ENCODE measurements at places on chromosomes 3 and 15.

- no peak for DNase-seq
Measured at GRCh38 chr3:120858521-120858920, 49.5 kb upstream of the STXBP5L start.

DNA sequence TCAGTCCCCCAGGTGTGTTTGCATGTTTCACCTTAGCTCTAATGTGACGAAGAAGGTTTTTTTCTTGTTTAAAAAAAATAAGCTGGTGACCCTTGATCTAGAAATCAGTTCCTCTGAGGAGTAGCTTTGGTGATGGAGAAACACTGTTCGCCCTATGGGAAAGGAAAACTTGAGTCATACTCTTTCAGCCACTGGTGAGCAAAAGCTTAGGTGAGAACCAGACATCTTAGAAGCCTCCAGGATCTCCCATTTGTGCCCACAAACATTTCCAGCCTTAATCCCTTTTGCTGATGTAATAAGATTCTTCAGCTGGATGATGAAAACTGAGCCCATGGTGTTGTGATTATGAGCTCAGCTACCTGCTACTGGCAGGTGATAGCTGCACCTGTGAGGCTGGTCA, 37.8 kb downstream of the SLC27A2 start:
- no peak for DNase-seq

- DNase-seq: no peak
Measured at GRCh38 chr15:82952158-82953081, at the start of gene HOMER2. Gene HOMER2 (minus strand): TSS chr15:82952720. CDS start chr15:82952535, 185 bp downstream.

DNA sequence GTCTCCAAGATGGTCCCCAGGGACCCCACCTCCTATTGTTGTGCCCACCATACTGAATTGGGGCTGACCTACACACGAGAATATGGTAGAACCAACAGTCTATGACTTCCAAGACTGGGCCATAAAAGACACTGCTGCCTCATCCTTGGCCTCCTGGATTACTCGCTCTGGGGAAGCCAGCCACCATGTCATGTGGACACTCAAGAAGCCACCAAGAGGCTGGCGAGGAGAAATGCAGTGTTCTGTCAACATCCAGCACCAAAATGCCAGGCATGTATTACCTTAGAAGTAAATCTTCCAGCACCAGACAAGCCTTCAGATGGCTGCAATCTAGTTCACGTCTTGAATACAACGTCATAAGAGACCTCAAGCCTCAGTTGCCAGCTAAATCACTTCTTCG, 17.1 kb upstream of the TPM1 start:
- DNase-seq: no peak

DNA sequence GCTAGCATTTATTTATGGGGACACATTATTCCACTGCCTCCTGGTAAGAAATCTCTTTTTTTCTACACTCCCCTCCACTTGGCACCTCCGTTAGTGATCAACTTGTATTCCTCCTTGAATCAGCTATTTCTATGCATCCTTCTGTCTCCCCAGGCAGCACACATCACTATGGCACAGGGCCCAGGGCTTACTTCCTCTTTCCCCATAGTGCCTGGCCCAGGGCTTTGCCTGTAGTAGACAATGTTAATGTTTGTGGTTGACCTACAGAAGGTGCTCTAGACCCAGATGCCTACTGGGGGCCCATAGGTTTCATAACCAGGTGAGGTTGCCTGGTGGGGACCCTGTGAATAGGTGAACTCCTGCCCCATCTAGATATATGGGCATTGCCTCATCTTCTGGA, 44.9 kb downstream of the EPHB1 start:
- no peak for DNase-seq

DNA sequence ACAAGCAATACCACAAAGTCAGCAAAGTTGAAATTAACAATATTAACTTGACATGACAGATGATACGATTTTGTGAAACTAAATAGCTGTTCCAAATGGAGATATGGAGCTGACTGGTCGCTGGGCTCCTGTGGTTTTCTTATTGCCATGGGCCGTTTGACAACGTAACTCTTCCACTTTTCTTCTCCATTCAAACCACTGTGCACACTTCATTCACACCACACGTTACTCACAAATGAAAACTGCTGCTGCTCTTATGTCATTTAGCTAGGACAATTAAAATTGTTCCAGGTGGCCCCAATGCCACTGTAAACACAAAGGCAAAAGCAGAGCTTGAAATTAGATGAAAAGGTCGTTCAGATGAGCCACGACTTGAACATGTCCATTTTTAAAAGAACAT, 94.0 kb upstream of the VGLL4 start:
- no peak for DNase-seq

DNA sequence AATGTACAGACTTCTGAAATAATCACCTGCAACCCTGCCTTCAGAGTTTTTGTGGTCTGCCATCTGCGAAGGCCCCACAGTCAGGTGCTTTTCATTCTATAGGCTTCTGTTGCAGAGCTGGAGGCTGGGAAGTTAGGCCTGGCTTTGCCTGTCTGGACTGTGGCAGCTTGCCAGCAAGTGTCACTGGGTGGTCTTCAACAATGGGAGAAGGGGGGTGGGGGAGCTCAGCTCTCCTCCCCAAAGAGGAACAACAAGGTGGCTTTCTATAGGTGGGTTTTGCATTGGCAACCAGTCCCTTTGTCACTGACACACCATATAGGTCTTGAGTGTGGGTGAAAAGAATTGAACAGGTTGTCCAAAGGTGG, 7.3 kb downstream of the BOC start:
- no peak for DNase-seq

DNA sequence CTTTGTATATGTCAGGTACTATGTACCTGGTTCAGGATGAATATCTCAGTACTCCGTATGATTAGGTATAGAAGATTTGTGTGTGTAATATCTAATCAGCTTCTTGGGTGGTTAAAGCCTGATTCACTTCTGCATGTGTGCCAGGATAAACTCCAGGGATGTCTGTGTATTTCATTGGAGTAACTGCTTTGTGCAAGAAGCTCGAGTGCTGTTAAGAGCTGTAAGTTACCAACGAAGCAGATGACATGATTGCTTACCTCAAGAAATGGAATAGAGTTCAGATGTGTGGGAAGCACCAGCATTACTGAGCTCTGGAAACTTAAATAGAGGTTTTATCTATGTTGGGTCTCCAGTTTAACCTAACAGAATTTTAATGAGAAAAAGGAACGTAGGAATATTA, 23.7 kb downstream of the FAM98B start:
- no peak for DNase-seq

- DNase-seq: no peak
Measured at GRCh38 chr15:70154718-70155347, 57.1 kb upstream of the TLE3 start.

DNA sequence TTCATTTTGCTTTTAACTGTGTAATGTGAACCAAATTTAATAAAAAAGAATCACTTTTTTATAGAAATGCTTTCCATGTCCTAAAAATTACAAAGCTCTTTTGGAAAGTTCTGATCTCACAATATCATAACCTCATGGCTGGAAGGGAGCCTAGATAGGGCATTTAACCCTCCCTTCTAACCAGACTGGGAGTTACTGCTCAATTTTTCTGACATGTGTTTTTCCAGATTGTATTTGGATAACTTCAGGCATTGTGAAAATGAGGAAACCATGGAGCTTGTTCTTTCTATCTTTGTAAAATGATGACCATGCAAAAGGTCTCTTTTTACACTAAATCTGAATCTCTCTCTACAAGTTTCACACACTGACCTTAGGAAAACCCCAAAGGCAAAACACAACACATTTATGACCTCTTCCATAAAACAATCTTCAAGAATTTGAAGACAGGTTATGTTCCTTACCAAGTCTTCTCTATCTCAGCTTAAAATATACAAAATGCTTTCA, 508.8 kb downstream of the DIPK2A start:
- no peak for DNase-seq

DNA sequence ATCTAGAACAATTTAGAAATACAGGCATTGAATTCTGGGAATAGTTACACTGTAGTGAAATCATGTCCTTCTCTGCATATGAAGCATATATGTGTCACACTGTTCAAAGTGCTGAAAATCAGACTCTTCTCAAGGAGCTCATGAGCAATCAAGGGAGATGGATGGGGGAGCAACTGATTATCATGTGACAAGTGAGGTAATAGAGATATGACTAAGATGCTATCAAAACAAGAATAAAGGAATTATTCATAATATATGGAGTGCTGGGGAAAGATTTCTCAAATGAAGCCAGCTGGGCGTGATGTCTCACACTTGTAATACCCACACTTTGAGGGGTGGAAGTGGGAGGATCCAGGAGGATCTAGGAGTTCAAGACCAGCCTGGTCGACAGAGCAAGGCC, 74.9 kb upstream of the CHRNB4 start:
- DNase-seq: peak; percentile 83

DNA sequence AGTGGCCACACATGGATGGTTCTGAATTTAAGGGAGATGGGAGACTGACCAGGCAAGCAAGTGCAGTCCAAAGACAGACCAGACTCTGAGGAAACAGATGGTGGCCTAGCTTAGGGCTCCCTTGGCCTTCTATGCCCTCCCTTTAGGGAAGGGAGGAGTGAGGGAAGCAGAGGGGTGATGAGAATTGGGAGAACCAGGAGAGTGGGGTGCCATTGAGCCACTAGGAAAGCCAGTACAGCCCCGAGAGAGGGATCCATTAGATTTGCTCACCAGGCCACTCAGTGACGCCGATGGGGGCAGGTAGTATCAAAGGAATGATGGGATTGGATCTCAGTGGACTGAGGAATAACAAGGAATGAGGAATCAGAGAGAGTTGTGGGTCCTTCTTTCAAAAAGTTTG, 30.4 kb upstream of the HERC1 start:
- no peak for DNase-seq

DNA sequence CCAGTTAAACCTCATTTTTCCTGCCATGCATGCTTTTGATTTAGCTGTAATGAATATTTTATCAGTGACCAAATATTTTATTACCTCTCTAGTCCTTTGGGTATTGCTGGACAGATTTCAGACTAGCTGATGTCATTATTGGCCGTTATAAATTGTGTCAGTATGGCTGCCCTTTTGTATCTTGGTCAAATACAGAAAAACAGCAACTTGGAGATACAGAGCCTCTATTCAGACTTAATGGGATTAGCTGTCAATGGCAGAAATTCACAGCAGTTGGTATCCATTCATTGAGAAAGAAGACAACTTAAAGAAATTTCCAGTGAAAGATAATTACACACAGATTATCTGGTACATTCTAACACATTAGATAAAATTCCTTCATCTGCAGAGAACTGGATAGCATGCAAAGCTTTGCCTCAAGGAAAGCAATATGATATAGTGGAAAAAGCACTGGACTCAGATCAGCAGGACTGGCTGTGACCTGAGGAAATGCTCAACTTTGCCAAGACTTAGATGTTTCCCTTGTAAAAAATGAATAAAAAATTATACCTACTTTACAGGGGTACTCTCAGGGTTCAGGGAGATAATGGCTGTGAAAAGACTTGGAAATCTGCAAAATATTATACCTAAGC, 20.8 kb downstream of the COL6A6 start:
- no peak for DNase-seq

GRCh38 chr3:38829404-38829803, 13.4 kb upstream of the SCN10A start:
- DNase-seq: peak; percentile 17
